ENCODE measurements at places on chromosomes 2 and 18.

GRCh38 chr18:49227001-49227380 is 233.5 kb downstream of the DYM start:
- no peak for DNase-seq

DNA sequence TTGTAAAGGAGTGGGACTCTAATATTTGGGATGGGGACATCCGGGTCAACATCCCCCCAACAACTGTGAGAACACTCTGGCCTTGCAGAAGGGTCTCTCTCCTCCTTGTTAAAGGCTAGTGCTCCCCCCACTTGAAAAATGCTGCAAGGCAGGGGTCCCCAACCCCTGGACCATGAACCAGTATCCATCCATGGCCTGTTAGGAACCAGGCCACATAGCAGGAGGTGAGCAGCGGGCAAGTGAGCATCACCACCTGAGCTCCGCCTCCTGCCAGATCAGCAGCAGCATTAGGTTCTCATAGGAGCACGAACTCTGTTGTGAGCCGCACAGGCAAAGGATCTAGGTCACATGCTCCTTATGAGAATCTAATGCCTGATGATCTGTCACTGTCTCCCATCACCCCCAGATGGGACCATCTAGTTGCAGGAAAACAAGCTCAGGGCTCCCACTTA is 243.9 kb upstream of the ID2 start:
- no peak for DNase-seq

DNA sequence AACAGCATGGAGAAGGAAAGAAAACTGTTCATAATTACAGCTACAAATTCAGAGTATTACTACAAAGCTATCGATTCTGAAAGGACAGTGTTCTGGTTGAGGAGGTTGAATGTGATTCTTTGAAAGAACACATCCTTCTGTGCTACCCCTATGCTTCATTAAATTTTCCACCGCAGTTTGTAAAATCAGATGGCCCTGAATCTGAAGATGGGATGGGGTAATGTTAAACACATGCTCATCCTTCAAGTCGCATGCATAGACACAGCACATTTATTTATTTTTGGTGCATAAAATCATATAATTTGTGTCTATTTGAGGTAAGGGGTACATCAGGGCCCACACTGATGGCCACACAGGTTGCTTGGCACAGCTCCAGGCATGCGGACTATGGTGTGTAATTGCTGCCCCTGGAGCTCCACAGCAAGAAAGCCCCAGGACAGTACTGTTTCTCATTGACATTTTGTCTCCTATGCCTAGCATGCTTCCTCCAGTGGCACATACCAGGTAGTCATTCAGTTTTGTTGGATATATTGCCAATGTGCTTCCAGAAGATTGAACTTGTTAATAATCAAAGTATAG is 238.8 kb upstream of the TANK start:
- no peak for DNase-seq

DNA sequence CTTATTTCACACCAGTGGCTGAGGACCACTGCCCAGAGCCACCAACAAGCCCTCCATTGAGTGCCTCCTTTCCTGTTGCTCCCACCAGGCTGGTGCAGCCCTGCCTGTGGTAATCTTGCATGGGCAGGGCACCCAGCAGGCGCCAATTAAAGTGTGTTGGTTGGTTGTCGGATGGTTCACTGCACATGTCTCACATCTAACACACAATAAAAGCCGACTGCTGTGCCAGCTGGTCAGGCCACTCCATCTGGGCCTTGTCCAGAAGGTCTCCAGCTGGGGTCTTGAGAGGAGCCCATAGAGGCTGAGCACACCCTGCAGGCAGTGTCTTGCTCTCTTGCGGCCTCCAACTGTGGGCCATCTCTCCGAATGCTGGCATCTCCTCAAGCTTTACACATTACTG is 494.8 kb upstream of the KLHL29 start:
- no peak for DNase-seq

DNA sequence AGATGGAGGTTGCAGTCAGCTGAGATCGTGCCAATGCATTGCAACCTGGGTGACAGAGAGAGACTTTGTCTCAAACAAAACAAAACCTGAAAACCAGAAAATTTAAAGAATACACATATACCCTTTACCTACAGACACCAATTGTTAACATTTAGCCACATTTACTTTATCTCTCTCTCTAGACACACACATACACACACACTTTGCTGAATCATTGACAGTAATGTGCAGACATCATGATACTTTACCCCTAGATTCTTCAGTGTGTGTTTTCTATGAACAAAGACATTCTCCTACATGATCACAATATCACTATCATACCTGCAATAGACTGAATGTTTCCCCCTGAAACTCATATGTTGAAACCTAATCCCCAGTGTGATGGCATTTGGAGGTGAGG is 10.2 kb upstream of the CFLAR start:
- DNase-seq = no peak

DNA sequence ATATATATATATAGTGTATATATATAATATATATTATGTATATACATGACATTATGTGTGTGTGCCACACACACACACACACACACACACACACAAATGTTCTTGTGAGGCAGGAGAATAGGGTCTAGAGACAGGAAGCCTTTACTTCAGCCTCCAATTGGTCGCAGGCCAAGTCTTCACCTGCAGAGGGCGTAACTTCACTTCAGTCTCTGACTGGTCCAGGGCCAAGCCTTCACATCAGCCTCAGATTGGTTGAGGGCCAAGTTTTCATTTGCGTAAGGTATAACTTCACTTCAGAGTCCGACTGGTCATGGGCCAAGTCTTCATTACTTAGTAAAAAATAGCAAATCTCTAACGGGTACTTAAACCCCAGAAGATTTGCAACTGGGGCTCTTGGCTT is 13.2 kb upstream of the SS18 start:
- no peak for DNase-seq

DNA sequence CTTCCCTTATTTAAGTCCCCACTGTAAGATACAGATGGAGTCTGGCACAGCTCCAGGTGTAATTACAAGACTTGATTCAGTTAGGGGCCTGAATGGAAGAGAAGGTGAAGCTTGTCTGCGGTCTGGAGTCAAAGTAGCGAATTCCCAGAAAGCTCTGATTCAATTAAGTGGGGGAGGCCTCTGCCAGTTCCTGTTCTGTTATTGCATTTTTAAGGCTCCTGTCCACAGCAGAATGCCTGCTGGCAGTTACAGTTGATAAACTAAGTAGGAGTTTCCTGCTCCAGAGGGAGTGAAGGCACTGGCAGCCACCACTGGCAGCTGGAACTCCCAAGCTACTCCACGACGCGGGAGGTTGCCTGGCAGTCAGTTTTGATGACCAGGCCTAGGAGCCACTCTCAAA is 181.1 kb downstream of the SOCS6 start:
- DNase-seq = no peak

DNA sequence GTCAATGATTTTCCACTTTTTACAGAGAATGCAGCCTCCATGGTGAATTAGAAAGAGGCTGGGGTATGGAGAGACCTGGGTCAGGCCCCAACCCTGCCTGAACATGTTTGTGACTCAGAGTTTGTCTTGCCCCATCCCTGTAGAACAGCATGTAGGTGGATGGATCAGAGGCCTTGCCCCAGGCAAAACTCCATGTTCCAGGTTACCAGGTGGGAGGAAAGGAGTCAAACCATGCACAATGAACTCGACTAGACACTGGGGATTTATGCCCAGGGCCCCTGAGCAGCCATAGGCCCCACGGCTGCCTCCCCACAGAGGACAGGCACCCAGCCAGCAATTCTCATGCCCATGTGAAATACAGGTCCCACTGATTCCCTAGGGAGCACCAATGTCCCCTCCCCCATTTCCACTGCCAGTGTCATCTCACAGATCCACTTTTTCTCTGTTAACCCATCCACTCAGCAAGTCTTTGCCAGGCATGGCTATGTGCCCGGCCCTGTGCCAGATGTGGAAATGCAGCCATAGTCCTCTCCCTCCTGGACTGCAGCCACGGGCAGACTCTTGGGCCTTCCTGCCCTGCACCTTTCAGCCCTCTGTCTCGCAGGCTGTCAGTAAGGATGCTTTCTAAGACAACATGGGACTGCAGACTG is 737.8 kb upstream of the HS6ST1 start:
- DNase-seq = no peak

DNA sequence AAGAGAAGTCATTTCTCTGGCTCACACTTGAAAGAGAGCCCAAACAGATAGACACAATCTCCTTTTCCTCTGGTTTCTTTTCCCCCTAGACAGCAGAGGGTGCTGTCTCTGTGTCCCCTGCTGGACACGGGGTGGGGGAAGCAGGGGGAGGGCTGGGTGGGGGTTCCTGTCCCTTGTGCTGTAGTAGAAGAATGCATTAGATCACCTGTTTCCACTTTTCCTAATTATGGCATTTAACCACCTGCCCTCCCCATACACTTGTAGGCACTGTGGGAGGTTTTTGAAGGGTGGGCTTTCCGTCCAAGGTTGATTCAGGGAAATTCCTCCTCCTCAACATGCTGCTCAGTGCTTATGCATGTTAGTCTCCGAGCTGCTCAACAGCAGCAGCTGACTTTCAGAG is 206.2 kb upstream of the EPAS1 start:
- DNase-seq = no peak

DNA sequence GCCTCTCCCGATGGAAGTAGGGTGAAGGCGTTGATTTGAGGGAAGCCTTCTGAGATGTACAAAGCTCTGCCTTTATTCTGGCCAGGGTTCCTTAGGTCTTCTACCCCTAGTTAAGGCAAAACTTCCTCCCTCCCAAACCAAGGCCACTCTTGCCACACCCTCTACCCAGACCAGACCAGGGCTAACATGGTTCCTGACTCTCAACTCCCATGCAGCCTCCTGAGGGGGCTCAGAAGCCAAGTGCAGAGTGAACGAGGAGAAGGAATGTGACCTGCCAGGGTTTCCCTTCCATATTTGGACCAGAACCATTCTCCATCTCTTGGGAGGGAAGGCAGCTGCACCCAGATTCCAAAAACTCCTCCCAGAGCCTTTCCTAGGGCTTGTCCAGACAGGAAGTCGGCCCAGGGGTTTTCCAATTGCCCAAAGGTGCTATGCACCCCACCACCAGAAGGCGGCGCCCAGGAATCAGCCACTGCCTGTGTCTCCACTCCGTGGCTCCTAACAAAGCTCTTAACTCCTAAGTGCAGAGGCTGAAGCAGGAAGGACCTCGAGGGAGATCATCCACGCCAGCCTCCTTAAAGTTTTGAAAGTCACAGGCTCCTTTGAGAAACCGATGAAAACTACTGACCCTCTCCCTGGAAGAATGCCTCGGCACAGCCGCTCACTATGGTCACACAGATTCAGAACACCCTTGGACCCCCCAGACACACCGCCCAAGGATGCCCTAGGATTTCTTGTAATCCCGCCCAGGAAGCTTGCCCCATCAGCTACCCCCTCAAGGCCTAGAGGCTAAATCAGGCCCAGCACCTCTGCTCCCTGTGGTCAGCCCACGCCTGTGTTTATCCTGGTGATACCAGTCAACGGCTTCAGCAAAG is 157.8 kb downstream of the SMAD2 start:
- no peak for DNase-seq

DNA sequence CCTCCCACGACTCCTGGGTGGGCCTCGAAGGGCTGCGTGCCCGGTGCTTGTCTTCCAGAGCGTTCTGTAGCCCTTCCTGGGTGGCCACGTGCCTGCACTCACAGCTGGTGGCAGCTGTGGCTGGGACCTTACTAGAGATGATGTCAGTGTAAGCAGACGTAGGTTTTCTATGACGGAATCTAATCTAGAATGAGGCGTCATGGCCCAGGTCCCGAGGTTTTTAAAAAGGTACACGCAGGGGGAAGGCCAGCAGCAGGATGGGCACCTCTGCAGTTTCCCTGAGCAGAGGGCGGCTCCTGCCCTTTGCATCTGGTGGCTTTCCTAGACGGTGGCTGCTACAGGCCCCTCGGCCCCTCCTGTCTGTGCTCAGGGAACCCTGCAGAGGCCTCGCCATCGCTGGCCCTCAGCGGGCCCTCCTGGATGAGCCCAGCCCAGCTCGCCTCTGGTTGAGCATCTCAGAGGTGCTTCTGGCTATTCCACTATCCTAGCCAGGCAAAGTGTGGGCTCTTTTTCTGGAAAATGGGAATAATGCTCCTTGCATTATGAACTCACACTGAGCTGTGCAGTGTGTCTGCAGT is 49.6 kb upstream of the PXDN start:
- no peak for DNase-seq

DNA sequence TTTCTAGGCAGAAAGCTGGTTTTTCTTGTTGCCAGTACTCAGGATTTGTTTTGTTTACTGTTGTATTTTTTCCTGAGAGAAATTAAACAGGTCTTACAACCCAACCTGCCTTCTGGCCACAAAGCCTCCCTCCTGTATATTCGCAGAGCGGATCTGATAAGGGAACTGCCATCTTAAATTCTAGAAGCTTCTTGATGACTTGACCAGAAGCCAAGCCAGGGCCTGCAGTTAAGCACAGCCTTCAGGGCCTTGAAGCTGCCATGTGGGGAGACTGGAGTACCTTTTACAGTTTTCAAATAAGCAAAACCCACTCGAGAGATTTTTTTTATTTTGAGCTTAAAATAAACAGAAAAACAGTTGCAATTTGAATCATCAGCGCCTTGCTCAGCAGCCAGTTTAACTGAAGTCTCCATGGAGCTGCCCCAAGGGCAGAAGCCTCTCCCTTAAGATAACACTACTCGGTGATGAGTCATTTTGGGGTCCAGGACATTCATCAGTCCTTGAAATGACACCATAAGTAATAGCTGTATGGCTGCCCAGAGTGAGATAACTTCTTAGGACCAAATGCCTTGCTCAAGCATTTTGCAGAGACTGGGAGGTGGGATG is 51.5 kb upstream of the PHLPP1 start:
- peak; percentile 12 for DNase-seq

DNA sequence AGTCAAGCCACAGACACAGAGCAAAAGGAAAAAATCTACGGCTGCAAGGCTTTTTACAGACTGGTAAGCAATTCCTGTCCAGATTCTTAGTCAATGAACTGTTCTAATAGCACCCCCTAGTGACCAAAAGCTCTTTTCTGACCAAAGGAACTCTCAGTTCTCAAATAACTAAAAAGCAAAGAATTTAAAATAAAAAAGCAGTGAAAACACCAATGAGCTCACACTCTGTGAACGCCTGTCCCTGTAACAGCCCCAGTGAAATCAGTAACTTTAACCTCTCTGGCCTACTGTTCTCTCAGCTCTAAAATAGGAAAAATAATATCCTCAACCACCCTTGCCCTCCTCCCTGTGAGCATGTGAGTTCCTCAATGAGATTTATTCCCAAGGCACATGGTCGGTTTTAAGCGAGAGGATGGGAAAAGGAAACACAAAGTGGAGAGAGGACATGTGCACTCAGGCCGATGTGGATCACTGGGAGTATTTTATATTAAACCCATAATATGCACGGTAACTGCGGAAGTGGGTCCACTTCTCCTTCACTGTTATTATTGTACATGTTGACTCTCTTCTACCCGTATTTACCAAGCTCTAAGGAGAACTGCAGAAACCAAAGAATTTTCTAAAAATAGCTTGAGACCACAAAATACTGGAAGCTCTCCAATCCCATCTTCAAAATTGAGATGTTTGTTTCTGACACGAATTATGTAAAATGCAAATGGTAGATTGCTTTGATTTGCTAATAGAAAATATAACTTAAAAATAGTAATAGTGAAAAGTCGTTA is 128.5 kb downstream of the STK39 start:
- peak; percentile 38 for DNase-seq

GRCh38 chr2:41937464-41937906 is 110.3 kb upstream of the PKDCC start:
- no peak for DNase-seq

- no peak for DNase-seq
Observed at GRCh38 chr2:149028377-149028776, 10.1 kb upstream of the LYPD6B start.

GRCh38 chr2:7726989-7727388 is 809.8 kb downstream of the RNF144A start:
- no peak for DNase-seq

- no peak for DNase-seq
Observed at GRCh38 chr2:108615480-108616090, 81.3 kb downstream of the LIMS1 start.
